Activated naive CD8-positive, alpha-beta T cell treated with anti-CD3 and anti-CD28 coated beads, Interleukin-2, amount 50 U/mL, for 24 hours (primary cell): ENCODE measurements at places on chromosomes 5 and 9.

DNA sequence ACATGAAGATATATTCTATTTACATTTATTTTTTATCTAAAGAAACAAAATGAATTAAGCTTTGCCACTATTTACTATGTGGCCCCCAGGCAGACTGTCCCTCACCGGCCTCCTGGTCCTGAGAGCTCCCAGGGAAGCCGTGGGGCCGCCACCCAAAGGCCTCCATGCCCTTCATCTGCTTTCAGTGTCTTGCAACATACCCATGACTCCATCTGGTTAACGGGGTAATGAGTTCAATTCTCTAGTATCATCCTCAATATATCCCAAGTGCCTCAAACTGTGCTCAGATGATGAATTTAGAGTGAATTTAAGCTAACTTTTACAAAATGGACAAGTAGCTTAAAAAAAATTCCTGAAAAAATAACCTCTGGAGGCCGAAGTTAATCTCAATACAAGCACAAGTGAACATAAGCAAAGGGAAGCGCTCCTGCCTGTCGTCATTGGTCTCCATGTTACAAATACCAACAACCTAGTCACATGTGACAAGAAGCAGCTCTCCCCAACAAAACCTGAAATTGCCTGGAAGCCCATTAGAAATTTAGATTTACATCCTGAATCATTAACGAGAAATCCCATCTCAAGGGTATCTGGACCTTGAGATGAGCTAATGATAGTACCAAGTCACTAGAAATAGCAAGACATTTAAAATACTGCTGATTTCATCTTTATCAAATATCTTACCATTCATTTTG is 26.1 kb downstream of the DAP start:
- H3K27me3 ChIP-seq = no peaks in the 10 kb centered on the region
- DNase-seq = no peak
- H3K36me3 ChIP-seq = peaks cover 22% of the 10 kb centered on the region
- H3K27ac ChIP-seq = no peak overlapping the region

DNA sequence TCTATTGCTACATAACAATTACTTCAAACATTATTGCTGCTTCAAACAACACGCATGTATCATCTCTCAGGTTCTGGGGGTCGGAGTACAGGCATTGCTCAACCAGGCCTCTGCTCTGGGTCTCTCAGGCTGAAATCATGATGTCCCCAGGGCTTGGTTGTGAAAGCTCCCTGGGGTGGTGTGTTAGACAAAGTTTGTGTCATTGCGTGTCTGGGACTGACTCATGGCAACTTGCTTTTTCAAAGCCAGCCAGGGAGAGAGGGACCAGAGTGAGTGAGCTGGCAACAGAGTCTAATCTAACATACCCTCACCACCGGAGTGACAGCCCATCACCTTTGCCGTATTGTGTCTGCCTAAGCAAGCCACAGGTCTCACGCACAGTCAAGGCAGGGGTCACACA is 259.2 kb upstream of the NFIL3 start:
- H3K4me1 ChIP-seq = peaks cover 4% of the 10 kb centered on the region
- peaks cover 23% of the 10 kb centered on the region for H3K27me3 ChIP-seq
- H3K27ac ChIP-seq = no peak overlapping the region
- no peak overlapping the region for H3K4me3 ChIP-seq
- DNase-seq = no peak
- no peaks in the 10 kb centered on the region for H3K36me3 ChIP-seq

- no peak overlapping the region for H3K27ac ChIP-seq
- peaks cover 6% of the 10 kb centered on the region for H3K27me3 ChIP-seq
- H3K4me1 ChIP-seq = peaks cover 15% of the 10 kb centered on the region
- DNase-seq = no peak
- no peaks in the 10 kb centered on the region for H3K36me3 ChIP-seq
Measured at GRCh38 chr5:143673676-143674468, 138.1 kb upstream of the HMHB1 start.

DNA sequence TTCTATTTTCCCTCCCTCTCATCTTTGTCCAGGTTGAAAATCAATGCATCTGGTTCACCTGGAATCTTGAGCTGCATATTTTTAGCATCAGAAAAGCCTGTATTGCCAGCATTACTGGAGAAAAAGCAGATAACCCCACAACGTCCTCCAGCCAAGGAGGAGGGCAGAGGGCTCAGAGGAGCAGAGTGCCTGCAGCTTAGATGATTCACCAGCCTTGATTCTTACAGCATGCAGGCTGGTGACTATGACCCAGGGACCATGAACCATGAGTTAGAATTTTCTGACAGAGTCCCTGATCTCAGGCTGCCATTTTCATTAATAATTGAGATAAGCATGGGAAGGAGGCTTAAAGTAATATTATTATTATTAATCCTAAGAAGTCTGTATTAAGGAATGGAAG is 278.2 kb downstream of the BRINP1 start:
- no peaks in the 10 kb centered on the region for H3K36me3 ChIP-seq
- no peaks in the 10 kb centered on the region for H3K4me1 ChIP-seq
- no peak for DNase-seq
- H3K27ac ChIP-seq = no peak overlapping the region
- H3K27me3 ChIP-seq = no peaks in the 10 kb centered on the region

- no peak overlapping the region for H3K27ac ChIP-seq
- no peaks in the 10 kb centered on the region for H3K27me3 ChIP-seq
- DNase-seq = no peak
- H3K4me3 ChIP-seq = no peak overlapping the region
Measured at GRCh38 chr9:131299961-131300347, 10.4 kb downstream of the PLPP7 start.

- H3K27me3 ChIP-seq = no peaks in the 10 kb centered on the region
- H3K36me3 ChIP-seq = no peaks in the 10 kb centered on the region
- no peak for DNase-seq
Measured at GRCh38 chr5:112480501-112480900, 61.4 kb upstream of the EPB41L4A start.
